Fibroblast of the aortic adventitia (primary cell): ENCODE measurements at places on chromosomes 4 and X. TPM values are rescaled to one million over a fixed set of nuclear protein-coding genes. Genes with fewer than 3 reads are reported as not detected.

Gene TRO
- 12.5 and 13.1 TPM in 2 replicates for total RNA-seq

- DNase-seq: no peak
These were observed 53.1 kb downstream of the EFNB1 start for GRCh38 chrX:68881911-68882310.

DNA sequence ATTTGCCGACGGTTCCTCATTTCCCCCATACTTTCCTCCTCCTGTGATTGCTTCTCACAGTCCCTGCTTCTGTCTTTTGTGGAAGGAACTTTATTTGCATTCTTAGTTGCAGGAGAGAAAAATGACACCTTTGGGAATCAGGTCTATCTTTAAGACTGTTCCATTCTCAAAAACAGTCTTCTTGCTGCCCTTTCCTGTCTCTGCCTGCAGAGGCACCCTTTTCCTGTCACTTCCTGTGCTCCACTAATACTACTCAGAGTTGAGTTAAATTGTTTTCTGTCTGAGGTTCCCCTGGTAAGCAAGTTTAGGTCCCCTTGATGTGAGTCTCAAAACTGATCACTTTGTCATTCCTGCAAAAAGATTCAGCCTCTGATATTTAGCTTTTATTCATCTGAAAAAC, 208.8 kb upstream of the CLNK start:
- peak; percentile 9 for DNase-seq

GRCh38 chr4:171461191-171461590, 352.0 kb upstream of the GALNTL6 start:
- DNase-seq: no peak
